NCI-H1694 treated with DMSO at 0.1 percent for 48 hours (cell line): ENCODE measurements at places on chromosomes 6 and 20.

DNA sequence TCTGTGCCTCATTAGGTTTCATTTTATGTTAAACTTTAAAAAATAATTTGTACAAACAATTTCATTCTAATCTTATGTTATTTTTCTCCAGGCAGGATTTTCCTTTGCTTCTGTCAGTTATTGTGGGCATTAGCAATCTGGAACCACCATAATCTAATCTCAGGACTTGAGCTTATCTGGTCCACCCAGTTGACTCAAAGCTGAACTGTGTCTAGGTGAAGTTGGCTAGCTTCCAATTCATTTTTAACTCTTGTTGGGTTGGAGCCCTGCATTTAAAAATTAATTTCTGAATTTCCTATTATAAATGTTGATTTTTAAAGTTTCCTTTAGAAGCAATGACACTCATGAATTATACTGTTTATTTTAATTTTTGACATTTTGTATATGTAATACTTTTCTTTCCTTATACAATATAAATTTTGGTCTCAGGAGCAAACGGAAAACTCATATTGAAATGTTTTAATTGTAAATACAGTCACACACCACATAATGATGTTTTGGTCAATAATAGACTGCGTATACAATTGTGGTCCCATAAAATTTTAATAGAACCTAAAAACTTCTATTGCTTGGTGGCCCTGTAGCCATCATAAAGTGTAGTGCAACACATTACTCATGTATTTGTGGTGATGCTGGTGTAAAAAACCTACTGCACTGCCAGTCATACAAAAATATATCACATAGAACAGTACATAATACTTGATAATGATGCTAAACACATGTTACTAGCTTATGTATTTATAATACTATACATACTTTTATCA is 121.3 kb downstream of the CLVS2 start:
- DNase-seq = no peak

DNA sequence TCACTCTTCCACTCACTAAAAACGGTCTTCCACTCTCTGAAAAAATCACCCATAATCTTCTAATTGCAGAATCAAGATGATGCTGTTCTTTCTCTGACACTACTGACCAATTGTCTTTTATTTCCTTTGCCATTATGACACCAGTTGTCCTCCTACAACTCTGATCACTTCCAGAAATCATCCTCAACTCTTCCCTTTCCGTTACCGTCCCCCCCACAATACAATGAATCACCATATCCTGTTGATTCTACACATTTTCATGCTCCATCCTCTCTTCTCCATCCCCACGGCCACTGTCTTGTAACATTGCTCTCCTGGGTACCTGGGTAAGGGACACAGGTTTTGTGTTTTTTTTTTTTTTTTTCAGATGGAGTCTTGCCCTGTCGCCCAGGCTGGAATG is 2.5 kb upstream of the PPP2R5D start:
- DNase-seq = no peak

DNA sequence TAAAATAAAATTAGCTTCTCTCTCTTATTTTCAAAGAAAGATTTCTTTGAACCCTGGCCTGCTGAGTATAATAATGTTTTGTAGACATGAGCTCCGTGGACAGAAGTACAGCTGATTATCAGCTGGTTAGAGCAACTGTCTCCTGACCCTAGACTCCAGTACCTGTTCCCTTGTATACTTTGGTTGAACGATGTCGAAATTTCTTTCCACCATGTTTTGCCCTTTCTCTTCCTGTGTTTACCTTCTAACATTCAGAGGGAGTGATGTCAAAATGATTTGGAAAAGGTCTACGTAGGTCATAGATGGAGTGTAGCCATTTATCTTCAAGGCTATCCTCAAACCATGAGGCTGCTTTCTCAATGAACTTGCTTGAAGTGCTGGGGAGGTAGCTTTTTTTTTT is 16.8 kb upstream of the ADTRP start:
- DNase-seq = no peak

- DNase-seq = peak; percentile 72
Observed at GRCh38 chr6:32153564-32154513, at the start of gene PPT2. TSS of gene PPT2 (plus strand) at chr6:32154141. CDS start at chr6:32154595, 454 bp downstream.

DNA sequence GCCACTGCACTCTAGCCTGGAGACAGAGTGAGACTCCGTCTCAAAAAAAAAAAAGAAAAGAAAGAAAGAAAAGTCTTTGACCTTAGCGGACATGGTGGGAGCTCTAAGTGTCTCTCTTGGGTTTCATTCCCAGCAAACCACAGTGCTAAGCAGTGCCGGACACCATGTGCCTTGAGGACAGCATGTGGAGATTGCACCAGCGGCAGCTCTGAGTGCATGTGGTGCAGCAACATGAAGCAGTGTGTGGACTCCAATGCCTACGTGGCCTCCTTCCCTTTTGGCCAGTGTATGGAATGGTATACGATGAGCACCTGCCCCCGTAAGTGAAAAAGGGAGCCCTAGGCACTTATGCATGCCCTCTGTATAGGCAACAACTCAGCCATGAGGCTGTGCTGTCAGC is 79.4 kb downstream of the GFRA4 start:
- DNase-seq = no peak

GRCh38 chr6:20365456-20365855 is 36.2 kb upstream of the E2F3 start:
- DNase-seq = no peak

DNA sequence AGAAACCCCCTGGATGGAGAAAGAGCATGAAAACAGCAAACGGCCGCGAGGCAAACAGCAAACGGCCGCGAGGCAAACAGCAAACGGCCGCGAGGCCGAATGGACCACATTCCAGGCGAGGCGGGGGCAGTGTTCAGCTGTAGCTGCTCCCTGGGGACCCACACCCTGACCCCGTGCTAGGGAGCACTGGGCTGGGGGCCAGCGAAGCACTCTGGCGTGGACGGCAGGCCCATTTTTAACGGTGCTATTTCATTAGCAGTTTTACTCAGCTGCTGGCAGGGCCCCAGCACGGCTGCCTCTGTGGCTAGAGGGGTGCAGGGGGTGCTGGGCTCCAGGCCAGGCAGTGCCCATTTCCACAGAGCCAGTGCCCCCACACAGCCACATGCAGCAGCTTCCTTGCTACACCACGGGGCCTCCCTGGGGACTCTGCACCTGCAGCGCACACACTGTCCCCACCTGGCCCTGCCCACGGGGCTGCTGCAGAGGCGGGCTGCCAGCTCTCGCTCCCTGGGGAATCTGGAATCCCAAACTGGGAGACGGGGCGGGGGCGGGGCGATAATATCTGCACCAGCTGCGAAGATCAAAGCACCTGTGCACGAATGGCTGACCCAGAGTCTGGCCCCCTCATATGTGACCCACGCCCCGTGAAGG is 35.6 kb upstream of the SLCO4A1 start:
- DNase-seq = no peak

- DNase-seq = no peak
Observed at GRCh38 chr20:48807586-48808381, 20.0 kb downstream of the PREX1 start.

- DNase-seq = no peak
Observed at GRCh38 chr6:156474507-156475120, 302.6 kb upstream of the ARID1B start.

- DNase-seq = no peak
Observed at GRCh38 chr6:169539176-169539897, 162.5 kb downstream of the WDR27 start.

GRCh38 chr20:36474563-36474962 is 66.8 kb upstream of the MYL9 start:
- DNase-seq = no peak

- no peak for DNase-seq
Observed at GRCh38 chr20:59004763-59005522, 2.1 kb downstream of the CTSZ start.

GRCh38 chr20:3758566-3758965 is 9.0 kb downstream of the ADISSP start:
- no peak for DNase-seq

DNA sequence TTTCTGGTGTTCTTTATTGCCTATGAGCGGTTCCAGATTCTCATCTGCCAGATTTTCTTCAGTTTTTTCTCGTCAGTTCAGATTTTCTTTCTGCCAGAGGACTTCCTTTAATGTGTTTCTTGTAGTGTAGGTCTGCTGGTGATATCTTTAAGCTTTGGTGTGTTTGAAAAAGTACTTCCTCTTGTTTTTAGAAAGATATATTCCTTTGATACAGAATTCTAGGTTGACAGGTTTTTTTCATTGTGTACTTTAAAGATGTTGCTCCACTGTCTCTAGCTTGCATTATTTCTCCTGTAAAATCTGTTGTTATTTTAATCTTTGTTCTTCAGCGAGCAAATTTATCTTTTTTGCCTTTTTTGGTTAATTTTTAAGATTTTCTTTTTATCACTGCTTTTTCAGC is 36.9 kb downstream of the ASXL1 start:
- DNase-seq = no peak

GRCh38 chr6:131862476-131862875 is 54.7 kb downstream of the ENPP1 start:
- DNase-seq = no peak

- DNase-seq = no peak
Observed at GRCh38 chr6:110874880-110875547, 429 bp downstream of the AMD1 start.

- DNase-seq = no peak
Observed at GRCh38 chr20:44459271-44459670, 16.4 kb upstream of the TTPAL start.

GRCh38 chr6:73134588-73134987 is 90.7 kb downstream of the KHDC1L start:
- no peak for DNase-seq

GRCh38 chr20:38692436-38693411 is 31.6 kb upstream of the SLC32A1 start:
- DNase-seq = no peak

- no peak for DNase-seq
Observed at GRCh38 chr6:100343316-100344077, 121.2 kb downstream of the SIM1 start.

- peak; percentile 87 for DNase-seq
Observed at GRCh38 chr6:30571075-30571761, at the start of gene ABCF1. TSS of gene ABCF1 (plus strand) at chr6:30571442. CDS start at chr6:30571488, 46 bp downstream.

DNA sequence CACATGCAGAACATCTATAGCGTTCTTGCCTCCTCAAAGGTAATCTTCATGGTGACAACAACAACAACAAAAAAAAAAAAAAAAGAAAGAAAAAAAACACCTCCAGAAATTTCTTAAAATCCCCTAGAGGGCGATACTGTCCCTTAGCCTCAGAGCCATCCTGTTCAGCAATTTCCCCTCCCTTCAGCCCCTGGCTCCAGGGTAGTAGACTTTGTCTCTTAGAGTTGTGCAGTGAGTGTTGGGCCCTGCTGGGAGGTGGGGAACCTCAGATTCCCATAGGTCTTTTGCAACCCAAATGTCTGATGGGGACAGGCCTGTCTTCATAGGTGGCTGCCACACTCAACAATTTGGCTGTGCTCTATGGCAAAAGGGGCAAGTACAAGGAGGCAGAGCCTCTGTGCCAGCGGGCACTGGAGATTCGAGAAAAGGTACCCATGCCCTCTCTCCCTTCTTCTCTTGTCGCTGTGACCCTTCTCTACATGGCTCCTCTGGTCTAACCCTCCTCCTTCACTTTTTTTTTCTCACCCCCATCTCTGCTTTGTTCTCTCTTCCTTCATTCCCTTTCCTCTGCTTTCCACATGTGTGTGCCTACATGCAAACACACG is 6.0 kb upstream of the PTK7 start:
- DNase-seq = peak; percentile 57

GRCh38 chr6:31453259-31453658 is 44.7 kb upstream of the MICB start:
- no peak for DNase-seq

DNA sequence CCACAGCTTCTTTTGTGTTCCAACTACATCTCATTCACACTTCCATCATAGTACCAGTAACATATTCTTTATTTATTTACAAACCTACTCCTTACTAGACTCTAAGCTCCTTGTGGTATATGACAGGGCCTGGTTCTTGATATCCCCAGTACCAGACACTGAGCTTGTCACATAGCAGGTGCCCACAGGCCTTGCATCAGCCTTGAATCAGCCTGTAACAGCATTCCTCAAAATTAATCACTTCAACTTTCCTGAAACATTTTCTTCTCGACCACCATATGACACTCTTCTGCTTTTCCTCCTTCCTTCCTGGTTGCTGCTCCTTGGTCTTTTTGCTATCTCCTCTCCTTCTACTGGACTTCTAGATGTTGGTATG is 24.7 kb upstream of the SRPK1 start:
- DNase-seq = no peak

DNA sequence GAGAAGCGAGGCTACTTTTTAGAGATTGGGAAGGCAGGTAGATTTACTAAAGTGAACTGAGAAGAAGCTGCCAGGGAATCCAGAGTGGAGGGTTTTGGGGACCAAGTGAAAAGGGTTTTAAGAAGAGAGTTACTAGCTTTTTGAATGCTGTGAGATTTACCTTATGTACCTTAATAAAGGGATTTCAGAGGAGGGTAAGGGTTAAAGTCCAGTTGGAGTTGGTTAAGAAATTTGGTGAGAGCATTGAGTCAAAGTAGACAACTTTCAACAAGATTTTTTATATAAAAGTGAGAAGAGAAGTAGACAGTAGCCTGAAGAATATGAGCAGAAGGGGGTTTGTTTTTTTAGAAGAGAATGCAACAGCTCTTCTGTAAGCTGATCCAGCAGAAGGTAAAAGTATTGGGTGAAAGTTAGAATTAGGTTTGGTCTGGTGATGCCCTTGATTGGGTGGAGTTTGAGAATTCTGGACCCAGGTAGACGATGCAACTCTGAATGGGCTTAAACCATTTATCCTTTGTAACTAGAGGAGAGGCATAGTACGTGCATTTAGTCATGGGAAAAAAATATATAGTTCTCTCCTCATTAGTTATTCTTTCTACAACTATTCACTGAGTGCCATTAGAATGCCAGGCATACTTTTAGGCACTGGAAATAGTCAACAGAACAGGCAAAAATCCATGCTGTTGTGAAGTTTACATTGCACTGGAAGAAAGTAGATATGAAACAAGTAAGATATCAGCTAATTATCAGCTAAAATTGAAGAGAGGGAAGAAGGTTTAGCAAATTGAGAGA is 44.8 kb downstream of the ATRN start:
- DNase-seq = no peak

DNA sequence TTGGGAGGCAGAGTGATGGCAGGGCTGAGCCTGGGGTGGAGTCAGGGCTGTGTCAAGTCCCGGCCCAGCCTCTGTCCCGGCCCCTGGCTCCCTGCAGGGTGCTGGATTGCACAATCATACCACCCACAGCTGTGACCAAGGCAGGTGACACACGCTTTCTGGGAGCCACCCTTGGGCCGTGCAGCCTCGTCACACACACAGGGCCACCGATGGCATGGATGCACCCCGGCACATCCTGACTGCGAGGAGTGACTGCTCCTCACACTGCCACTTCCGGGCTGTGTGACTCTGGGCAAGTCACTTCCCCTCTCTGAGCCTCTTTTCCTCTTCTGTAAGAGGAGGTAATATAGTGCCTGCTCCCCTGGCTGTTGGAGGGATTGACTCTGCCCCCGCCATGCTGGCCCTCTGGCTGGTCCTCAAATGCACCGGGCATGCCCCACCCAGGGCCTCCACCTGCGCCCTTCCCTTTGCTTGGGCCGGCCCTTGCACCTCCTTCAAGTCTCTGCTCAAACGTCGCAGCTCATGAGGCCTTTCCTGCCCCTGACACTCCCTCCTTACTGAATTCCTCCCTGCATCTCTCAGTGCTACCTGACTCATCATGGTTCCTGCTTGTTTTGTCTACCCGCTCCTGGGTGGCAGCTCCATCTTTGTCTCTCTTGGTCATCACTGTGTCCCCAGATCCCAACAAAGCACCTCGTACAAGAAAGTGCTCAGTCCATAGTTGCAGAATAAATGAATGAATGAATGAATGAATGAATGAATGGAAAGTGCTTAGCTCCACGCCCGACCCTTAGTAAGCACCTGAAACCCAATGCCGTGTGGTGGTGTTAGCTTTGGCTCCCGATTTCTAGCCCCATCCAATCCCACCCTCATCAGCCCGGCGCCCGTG is 93.5 kb downstream of the CEBPB start:
- no peak for DNase-seq
